Glutamatergic neuron (in vitro differentiated cells): ENCODE measurements at places on chromosomes 7 and 10.

GRCh38 chr7:78514634-78515033, 716.1 kb downstream of the PHTF2 start:
- peak; percentile 22 for DNase-seq

DNA sequence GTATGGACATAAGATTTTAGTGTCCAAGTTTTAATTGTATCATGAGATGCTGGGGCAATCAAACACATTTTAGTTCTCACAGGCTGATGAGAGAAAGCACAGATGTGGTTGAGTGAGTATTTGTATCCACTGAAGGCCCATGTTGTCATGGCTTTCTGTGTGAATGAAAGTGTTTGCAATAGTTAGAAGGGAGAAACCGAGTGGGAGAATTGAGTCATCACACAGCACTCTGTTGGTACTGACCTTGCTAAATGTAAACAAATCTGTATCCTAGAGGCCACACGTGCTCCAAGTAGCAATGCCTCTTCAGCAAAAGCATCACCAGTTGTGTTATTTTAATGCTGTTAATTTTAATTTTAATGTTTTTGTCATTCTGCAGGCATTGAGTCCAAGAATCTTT, 121.2 kb downstream of the EMX2 start:
- no peak for DNase-seq

- DNase-seq, result no peak
These were observed 3.1 kb downstream of the SYPL1 start for GRCh38 chr7:106108991-106109390.

DNA sequence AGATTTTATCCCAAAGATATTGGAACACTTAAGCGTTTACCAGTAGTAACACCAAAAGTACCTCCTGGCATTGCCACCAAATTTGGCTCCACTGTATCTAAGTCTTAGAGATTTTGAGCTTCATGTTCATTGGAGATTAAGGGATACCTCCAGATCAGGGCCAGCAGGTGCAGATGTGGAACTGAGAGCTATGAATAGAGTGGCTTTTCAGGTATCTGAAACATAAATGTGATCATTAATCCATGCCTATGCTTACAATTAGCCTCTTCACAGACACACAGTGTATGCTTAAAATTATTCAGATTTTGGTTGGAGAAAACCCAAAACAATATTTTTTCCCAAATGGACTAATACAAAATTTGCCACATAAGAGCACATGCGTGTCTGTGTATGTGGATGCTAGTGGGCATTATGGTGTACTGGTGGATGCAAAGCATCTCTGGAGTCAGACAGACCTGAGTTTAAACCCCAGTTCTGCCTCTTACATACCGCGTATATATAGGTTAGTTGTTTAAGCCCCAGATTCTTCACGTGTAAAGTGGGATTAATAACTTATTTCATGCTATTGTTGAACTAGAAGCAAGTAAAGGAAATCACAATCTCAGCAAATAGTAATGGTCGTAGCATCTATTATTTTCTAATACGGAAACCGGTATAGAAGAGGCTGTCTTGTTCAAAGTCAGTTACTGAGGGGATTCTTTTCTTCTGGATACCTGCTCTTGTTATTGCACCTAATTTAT, 6.8 kb upstream of the LRRC4 start:
- DNase-seq, result no peak

DNA sequence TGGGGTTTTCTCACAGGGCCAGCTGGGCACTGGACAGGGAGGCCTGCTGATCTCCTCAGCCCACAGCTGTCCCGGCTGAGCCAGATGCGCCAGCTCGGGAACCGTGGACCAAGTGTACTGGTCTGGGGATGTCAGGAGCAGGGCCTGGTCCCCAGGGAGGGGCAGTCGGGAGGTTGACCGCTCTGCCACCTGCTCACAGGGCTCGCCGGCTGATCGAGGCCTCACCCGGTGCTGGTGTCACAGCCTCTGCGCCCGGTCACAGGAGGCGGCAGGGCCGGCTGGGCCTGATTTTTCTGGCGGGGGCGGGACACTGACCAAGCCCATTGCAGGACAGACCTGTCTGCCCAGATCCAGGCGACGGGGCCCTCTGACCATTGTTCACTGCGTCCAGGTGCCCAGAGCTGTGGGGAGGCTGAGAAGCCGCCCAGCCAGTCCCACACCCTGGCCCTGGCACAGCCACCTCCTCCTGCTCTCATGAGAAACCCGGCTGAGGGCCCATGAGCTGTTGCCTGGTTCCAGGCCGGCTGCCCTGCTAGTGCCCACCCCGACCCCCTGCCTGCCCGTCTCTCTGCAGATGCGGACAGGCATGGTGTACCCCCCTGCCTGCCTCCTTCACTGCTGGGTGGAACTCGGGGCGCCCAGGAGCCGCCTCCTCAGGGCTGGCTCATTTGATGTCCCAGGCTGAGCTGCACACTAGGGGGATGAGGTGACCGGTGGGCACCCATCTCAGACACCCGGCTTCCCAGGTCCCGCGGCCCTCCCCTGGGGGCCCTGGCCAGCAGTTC, 3.0 kb upstream of the TMEM184A start:
- peak; percentile 70 for DNase-seq

DNA sequence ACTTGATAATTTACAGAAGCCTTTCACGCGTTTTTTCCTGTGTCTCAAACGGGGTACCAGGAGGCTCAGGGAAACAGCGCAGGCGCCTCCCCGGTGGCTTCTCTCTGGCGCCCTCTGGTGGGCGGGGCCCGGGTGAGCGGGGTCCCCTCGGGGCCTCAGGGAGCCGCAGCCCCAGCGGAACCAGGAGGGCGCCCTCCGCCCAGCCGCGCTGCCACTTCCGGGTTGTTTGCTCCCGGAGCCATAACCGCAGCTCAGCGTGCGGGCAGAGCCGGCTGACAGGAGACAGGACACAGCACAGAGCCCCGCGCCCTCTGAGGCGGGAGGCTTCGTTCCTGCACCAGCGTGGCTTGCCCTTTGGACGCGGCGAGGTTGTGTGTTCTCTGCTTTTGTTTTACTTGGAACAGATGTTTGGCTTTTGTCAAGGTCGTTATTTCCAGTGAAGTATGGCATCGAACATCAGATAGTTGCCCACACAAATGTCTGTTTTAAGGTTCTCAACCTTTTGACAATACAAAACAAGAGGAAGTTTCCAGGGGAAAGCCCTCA, 6.9 kb upstream of the CYP2E1 start:
- peak; percentile 90 for DNase-seq

DNA sequence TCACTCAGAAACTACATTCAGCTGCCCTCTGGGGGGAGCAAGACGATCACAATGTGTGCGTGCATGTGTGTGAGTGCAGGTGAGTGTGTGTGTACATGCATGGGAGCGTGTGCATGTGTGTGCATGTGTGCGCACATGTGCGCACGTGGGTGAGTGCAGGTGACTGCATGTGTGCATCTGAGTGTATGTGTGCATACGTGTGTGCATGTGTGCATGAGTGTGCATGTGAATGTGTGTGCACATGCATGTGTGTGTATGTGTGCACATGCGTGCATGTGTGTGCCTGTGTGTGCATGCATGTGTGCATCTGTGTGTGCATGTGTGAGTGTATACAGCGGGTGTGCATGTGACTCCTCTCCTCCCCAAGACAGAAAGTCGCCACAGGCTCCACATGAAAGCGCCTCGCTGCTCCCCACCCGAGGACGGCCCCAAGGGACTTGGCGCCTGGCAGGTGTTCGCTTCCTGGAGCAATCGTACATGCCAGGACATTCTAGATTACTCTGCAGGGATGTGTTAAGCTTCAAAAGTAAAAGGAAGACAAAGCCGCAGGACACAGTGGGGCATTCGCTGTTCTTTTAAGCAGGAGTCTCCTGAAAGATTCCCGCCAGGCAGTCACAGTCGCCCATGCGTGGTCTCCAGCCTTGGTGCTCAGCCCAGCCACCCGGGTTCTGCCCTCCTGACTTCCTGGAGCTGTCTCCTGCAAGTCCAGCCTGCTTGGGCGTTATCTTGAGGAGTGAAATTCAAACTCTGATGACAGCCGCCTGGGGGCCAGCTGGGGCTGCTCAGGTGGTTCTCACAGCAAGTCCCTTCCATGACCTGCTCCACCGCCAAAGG, 42.0 kb upstream of the ADGRA1 start:
- no peak for DNase-seq

DNA sequence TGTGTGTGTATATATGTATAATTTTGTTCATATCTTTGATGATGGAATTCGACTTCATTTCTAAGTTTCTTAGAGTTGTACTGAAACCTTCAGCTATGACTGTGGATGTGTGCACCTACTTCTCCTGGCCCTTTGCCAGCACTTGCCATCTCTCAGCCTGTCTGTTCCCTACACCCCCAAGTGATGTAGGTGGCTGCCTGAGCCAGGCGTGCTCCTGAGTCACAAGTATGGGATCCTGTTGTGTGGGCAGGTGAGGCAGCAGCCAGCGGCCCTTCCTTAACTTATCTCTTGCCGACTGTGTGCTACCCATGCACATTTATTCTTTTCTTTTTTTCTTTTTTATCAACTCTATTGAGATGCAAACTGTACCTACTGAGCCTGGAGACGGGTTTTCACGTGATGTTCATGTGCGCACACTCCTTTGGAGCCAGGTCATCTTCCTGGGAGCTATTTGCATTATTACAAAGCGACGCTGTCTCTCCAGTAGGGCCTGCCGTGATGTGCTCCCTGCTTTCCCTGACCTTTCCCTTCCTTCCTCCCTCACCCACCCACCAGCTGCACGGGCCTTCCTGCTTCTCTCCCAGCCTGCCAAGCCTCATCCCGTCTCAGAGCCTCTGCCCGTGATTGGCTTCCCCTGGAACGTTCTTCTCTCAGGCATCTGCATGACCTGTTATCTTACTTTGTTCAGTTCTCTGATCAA, 31.3 kb upstream of the GALNT11 start:
- DNase-seq, result no peak

DNA sequence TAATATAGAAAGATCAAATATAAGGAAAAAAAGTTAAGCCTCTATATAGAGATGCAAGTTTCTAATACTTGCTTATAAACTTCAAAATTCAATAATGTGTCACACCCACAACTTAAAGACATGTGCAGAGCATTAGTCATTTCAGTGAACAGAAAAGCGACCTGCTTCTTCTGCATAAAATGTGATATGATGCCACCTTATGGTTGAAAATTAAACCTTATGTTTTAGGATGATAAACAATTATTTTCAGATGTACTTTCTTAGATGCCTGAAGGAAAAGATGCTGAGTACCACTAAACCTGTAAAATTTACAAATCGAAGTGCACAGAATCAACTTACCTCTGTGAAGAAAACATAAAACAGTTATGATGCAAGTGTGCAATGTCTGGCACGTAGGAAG, 96.0 kb downstream of the MTERF1 start:
- DNase-seq, result no peak

DNA sequence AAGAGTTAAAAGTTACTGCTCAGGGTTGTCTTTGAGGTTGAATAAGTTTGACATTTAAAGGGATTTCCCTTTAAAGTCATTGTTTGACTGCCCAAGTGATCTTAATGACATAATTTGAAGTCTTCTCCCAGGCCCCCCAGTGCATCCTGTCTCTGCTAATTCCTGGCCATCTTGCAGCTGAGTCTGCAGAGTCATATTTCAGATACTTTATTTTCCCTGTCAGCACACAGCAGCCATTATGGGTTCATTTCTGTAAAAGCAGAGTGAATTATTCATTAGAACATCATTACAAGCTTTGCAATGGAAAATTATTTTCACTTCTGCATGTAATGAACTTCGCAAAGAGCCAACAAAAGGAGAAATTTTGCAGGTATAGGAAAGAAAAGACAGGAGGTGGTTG, 536.6 kb downstream of the GALNT17 start:
- no peak for DNase-seq

GRCh38 chr10:70964245-70964644, 75.9 kb upstream of the PCBD1 start:
- no peak for DNase-seq

- DNase-seq, result no peak
These were observed 6.8 kb downstream of the FAM131B start for GRCh38 chr7:143355450-143356385.

DNA sequence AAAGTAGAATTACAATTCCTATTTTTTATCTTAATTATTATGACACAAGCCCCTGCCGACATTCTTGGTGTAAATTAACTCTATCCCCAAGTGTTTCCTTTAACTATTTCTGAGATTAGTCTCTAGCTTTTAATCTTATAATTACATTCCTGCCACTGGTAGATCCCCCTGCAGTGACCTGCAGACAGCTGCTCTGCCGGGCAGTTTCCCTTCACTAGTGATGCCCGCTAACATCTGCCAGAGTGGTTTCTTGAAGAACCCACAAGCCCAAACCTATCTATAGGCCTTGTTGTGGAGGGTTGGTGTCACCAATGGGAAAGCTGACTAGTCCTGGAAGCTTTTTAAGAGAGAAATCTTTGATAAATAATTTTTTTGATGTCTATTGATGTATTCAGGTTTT, 50.0 kb downstream of the ADAM22 start:
- no peak for DNase-seq

DNA sequence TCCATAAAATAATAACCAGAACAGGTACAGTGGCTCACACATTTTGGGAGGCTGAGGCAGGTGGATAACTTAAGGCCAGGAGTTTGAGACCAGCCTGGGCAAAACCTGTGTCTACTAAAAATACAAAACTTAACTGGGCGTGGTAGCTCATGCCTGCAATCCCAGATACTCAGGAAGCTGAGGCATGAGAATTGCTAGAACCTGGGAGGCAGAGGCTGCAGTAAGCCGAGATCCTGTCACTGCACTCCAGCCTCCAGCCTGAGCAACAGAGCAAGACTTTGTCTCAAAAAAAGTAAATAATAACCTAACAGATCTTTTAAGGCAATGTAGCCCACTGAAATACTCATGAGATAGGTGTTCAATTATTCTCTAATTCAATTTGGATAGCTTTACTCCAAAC, 107.1 kb upstream of the ASAH2 start:
- DNase-seq, result no peak

DNA sequence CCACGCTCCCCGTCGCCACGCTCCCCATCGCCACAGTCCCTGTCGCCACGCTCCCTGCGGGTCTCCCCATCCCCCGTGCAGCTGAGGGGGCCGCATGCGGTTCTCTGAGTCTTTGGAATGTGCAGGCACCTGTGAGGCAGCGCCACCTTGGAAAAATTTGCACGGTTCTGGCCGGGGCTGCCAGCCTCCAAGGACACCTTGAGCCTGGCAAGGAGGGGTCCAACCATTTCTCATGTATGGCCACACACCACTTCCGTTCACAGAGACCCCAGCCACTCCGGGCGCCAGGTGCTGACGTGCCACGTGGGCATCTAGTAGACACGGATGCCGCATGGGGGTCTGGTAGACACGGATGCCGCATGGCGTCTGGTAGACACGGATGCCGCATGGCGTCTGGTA, 70.5 kb upstream of the ADGRA1 start:
- DNase-seq, result no peak

GRCh38 chr7:82284936-82285519, 158.5 kb downstream of the CACNA2D1 start:
- peak; percentile 24 for DNase-seq

DNA sequence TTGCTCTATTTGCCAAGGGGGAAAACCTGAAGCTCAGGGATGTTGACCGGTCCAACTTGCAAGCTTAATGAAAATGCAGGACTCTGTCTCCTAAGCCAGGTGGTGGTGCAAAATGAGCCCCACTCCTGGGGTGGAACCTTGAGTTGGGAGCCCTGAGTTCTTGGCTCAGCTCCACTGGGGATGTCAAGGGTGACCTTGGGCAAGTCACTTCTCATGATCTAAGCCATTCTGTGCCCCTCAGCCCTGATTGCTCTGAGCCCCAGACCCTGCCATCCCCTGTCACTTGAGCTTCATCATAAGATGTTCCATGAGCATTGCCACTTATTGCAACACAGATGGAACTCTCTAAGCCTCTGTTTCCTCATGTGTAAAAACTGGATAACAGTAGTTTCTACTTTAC, 33.9 kb downstream of the MYL10 start:
- no peak for DNase-seq
